Activated CD4-positive, alpha-beta T cell treated with anti-CD3 and anti-CD28 coated beads, Interleukin-2, amount 50 U/mL, for 48 hours (primary cell): ENCODE measurements at places on chromosomes 11 and 22.

DNA sequence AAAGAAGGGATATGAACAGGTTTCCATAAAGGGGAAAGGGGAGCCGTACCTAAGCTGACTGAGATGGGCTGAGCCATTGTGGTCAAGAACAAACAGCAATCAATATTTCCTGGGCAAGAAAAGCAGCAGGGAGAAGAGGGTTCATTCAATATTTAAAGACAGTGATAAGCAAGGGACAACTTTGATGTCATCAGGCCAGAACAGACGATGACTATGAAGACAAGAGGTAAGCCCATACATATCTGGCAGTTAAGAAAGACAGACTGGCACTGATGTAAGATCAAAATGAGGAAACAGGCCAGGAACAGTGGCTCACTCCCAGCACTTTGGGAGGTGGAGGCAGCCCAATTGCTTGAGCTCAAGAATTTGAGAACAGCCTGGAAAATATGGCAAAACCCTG lies 2.4 kb downstream of the OR5A2 start:
- no peak for DNase-seq

- DNase-seq: no peak
Observed at GRCh38 chr11:134047586-134047999, 21.3 kb upstream of the JAM3 start.

GRCh38 chr22:45537734-45538181 lies 35.1 kb downstream of the FBLN1 start:
- no peak for DNase-seq

DNA sequence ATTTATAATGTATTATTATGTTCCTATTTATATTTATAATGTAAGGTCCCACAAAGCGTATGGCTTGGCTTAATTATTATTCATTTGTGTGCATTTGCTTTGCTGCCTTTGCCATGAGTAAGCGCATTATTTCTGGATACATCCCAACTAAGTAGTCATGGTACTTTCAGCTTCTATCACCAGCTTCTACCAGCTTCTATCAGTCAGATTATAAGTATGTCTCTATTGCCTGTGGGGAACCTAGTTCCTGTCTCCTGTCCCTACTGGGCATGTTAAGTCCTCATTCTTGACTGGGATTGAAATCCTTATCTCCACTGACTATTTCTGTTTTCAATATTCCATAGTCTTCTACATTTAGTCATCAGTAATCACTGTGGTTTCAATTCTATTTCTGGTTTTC lies 33.5 kb upstream of the OR10W1 start:
- DNase-seq: no peak

- no peak for DNase-seq
Observed at GRCh38 chr22:44438481-44439131, 59.4 kb downstream of the RTL6 start.

- DNase-seq: no peak
Observed at GRCh38 chr11:105610871-105611571, 1.1 kb downstream of the GRIA4 start.

DNA sequence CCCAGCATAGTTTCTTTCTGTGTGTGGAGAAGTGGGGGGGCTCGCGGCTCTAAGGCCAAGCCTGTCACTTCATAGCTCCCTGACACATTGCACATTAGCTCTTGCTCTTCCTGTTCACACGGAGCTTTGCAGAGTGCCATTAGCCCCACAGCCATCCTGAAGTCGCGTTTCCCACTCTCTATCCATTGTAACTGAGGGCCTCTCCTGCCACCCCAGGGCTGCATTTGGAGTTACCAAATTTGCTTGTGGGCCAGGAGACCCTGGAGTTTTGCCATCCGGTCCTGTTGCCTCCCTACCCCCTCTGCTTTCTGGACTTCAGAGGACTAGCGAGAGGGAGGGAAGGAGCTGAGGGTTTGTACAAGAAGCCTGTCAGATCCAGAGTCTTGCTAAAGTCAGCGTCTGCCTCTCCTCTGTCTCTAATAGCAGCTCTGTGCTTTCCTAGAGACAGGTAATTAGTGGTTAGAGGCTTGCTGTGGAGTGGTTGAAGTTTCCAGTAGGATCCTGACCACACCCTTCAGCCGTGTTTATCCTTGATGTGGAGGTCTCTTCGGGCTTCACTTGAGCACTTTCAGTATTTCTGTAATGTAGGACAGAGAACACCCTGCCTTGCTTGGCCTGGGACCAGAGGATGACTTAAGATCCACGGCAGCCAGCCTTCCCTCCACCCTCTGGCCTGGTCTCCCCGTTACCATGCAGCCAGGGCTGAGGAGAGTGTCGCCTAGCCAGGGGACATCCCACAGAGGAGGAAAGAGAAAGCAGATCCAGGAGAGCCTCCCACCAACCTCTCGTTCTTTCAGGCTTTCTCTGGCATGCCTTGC lies 14.1 kb downstream of the DCPS start:
- DNase-seq: peak; percentile 21

GRCh38 chr11:95291946-95292345 lies 60.9 kb upstream of the SESN3 start:
- DNase-seq: no peak

- DNase-seq: no peak
Observed at GRCh38 chr22:48857202-48857805, 970.4 kb downstream of the BRD1 start.

DNA sequence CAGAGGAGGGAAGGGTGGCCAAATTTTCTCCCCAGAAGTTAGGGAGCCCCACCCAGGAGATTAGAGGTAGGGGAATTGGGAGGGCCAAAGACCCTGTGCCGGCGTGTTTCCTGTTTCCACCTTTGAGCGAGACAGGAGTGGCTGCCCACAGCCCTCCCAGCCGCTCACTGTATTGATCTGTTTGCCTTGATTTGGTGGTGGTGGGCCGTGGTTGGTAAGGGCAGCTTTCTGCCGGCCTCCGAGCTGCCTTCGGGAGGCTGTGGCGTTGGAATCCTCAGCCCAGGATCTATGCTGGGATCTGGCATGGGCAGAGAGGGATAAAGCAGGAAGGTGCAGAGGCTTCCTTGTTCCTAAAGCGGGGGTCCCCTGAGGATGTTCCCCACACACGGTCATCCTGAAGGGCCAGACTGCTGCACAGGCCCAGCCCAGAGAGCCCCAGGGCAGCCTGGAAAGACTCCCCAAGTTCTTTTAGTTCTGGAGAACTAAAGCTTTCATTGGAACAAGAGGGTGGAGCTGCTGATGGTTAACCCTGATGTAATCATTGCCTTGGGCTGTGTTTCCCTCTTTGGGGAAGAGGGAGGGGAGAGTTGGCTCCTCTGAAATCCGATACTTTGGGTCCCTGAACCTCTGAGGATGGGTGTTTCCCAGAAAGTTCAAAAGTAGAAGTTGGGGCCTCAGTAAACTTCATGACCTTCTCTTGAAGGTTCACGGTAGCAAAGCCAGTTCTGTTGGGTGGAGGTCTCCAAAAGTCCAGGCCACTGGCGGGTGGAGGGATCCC lies 7.2 kb downstream of the FAM83F start:
- no peak for DNase-seq

DNA sequence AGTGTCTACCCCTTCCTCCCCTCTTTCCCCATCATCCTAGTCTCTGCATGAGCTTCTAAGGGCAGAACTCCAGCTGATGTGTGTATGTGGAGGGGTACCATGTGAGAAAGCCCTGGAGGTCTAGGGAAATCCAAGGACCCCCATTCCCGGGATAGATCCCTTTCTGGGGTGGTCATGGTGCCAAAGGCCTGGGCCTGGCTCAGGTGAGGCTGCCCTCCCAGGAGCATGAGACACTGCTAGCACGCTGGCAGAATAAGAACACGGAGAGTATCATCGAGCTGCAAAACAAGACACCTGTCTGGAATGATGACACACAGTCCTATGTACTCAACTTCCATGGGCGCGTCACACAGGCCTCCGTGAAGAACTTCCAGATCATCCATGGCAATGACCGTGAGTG lies 19.6 kb downstream of the TUB start:
- DNase-seq: no peak

- DNase-seq: no peak
Observed at GRCh38 chr11:31872076-31872443, 60.9 kb upstream of the PAX6 start.

DNA sequence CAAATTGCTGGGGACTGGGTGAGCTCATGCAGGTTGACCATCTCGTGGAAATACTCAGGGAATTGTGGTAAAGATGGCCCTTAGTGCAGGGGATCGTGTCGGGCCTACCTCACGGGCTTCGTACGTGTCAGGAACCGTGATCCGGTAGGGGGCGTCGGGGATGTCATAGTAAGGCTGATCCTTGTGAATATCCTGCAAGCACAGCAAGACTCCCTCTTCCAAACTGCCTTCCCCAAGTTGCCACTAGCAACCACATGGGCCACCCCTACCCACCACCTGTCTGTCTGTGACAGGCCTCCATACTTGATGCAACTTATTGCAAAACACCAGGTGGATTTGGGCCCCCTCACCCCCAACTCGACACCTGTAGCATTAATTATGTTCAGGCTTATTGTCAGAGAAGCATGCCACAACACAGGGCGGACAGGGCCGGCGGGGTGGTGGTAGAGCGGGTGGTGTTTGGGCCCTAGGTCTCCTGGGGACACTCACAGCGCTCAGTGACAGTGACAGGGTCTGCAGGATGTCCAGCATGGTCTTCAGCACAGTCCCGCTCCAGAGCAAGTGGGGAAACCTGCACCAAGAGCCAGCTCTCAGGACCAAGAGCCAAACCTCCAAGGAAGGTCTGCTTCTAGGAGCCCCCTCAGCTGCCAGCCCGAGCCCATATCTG lies 22.6 kb upstream of the SERPIND1 start:
- DNase-seq: no peak

DNA sequence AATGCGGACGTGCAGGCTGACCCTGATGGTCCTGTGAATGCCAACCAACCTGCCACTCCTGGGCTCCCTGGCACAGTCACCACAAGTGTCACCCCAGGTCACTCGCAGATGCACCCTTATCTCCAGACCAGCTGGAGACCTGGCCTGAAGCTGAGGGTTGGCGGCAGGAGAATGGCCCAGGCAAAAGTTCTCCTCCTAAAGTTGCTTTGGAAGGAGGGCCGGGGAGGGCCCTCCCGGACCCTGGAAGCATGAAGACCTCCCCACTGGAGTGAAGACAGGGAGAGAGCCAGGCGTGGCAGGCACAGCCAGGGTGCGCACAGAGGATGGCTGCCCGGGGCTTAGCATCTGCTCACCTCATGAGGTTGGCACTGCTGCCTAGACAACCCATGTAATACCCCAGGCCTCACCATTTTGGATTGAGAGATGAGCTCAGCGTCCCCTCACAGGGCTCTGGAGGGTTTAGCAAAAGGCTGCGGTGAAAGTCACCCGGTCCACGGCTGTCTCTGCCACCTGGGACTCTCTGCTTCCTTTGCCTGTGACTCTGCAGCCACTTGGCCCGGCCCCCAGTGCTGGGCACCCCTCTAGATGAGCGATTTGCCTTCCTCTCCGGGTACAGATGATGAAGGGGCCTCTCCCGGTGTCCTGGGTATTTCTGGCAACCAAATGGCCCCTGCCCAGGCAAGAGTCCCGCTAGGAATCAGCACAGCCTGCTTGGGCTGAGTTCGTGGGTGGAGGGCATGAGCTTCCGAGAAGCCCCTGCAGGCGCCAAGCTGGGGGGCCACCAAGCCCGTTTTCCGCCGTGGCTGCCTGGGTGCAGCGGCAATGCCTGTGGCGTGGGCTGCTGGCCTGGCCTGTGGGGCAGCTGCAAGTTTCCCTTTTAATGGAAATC lies 48.3 kb upstream of the SEPTIN5 start:
- no peak for DNase-seq

GRCh38 chr11:119202554-119202953 lies 3.6 kb upstream of the CBL start:
- DNase-seq: no peak

DNA sequence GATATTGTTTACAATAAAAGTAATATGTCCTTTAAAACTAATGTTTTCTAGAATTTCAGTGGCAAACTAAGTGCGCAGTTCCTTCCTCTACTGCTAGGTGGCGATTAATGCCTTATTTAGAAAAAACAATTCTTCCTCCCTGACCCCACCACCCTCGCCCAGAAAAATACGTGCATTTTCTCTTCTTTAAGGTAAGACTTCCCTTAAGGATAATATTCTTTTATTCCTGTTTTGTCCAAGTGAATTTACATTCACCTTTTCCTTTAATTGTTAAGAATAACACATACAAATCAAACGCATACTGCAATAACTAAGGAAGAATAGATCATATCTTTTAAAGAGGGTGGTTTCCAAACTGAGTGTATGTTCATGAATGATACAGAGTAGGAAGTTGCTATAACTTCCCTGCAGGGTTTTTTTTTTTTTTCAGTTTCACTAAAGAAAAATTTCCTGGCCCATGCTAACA lies 17.0 kb upstream of the PSMA1 start:
- DNase-seq: peak; percentile 29

DNA sequence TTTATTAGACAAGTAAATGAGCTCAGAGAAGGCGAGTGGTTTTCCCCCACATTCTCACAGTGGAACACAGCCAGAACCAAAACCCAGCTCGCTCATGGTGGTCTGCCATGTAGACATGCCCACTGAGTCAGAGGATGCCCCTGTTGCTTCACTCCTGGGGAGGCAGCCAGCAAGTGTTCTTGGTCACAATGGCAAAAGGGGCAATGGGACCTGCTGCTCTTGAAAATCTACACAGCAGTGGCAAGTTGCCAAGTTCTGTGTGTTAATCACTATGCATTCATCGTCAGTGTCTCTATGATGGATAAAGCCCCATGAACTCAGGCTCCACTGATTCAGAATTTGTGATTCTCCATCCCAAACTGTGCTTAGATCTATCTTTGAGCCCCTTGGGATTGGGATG lies 64.7 kb upstream of the TBCEL start:
- no peak for DNase-seq

DNA sequence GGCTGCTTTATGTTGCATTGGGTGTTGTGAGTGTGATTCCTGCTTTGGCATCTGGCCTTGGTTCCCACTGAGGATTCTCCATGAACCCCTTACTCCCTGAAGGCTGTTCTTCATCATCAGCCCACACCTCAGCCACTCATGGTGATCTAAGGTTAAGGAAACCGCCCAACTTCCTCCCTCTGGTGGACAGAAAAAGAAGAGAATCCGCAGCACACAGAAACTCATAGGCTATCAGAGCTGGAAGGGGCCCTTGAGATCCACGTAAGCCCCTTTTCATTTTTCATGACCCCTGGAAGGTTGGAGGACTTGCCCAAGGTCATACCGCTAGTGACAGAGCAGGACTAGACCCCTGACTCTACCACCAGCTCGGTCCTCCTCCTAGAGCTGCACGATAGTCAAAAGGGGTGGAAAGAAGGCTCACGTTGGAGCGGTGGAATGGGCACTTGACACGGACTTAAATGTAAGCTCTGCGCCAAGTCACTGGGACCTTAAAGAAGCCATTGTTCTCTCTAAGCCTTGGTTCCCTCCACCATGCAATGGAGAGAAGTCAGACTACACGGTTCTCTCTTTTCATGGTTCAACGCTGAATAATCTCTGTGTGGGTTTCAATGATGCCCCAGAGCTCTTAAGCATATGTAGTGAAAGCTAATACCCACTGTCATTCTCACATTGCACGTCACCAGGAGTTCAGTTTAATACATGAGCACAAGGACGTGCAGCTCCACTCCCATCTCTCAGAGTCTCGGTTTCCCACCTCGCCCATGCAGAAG lies 83.6 kb upstream of the CRTAM start:
- DNase-seq: peak; percentile 21

GRCh38 chr22:38513063-38513462 lies 7.0 kb upstream of the DDX17 start:
- peak; percentile 32 for DNase-seq

GRCh38 chr22:27454807-27455450 lies 346.6 kb downstream of the MN1 start:
- no peak for DNase-seq

- DNase-seq: peak; percentile 32
Observed at GRCh38 chr11:117875382-117876058, 938 bp downstream of the FXYD6 start.
